ENCODE measurements at places on chromosomes 6 and 20.

GRCh38 chr6:110090876-110091275, 88.6 kb downstream of the WASF1 start:
- no peak for DNase-seq

DNA sequence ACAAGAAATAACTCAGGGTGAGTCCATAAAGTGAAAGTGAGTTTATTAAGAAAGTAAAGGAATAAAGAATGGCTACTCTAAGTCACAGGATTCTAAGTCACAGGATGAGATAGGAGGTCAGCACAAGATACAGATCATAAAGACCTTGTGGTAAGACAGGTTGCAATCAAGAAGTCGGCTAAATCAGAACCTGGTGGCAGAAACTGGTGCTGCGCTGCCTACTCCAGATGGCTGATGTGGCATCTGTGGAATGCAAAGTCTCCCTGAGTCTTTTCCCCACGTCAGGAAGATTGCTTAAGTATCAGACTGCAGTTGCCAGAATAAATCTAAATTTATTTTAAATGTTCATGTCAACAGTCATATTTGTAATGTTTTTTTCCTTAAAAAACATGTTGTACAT, 10.7 kb upstream of the KCNK15 start:
- no peak for DNase-seq

- peak; percentile 86 for DNase-seq
Observed at GRCh38 chr20:43840382-43841070, 74.1 kb upstream of the TOX2 start.

- no peak for DNase-seq
Observed at GRCh38 chr20:34988191-34988540, 32.5 kb downstream of the MYH7B start.

GRCh38 chr20:38092915-38093314, 59.4 kb downstream of the RPRD1B start:
- no peak for DNase-seq

DNA sequence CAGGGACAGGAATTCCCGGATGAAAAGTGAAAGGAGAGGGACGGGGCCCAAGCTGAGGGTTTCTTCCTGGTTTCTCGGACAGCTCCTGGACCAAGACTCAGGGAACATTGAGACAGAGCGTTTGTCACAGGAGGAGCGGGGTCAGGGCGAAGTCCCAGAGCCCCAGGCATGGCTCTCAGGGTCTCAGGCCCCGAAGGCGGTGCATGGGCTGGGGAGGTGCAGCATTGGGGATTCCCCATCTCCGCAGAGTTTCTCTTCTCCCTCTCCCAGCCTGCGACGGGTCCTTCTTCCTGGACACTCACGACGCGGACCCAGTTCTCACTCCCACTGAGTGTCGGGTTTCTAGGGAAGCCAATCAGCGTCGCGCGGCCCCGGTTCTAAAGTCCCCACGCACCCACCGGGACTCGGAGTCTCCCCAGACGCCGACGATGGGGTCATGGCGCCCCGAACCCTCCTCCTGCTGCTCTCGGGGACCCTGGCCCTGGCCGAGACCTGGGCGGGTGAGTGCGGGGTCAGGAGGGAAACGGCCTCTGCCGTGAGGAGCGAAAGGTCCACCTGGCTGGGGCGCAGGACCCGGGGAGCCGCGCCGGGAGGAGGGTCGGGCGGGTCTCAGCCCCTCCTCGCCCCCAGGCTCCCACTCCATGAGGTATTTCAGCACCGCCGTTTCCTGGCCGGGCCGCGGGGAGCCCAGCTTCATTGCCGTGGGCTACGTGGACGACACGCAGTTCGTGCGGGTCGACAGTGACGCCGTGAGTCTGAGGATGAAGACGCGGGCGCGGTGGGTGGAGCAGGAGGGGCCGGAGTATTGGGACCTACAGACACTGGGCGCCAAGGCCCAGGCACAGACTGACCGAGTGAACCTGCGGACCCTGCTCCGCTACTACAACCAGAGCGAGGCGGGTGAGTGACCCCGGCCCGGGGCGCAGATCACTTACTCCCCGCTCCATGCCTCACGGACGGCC, 54.6 kb upstream of the POLR1H start:
- no peak for DNase-seq

DNA sequence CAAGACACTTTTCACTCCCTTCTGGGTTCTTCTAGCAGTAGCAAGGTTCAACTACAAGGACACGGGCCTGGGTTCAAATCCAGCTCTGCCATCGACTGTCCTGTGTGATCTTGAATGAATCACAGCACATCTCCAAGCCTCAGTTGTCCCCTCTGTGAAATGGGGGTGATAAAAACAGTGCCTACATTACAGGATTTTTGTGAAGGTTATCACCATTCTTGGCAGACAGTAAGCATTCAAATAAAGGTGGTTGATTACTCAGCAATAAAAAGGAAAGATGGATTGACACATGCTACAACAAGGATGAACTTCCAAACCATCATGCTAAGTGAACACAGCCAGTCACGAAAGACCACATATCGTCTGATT, 6.6 kb upstream of the TGM2 start:
- DNase-seq: no peak

DNA sequence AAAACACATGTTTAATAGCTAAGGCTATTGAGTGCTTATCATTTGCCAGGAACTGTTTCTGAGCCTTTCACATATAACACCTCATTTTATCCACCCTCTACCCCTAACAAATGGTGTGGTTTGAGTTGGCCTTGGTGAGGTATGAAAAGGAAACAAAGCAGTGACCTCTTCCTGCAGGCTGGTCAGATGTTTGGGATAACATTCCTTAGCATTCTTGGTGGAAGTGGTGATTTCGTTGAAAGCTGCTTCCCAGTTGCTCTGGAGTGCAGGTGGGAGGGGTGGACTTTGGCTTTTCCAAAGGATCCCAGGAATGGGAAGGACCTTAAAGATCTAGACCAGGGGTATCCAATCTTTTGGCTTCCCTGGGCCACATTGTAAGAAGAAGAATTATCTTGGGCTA, 41.3 kb downstream of the CARMIL1 start:
- no peak for DNase-seq

DNA sequence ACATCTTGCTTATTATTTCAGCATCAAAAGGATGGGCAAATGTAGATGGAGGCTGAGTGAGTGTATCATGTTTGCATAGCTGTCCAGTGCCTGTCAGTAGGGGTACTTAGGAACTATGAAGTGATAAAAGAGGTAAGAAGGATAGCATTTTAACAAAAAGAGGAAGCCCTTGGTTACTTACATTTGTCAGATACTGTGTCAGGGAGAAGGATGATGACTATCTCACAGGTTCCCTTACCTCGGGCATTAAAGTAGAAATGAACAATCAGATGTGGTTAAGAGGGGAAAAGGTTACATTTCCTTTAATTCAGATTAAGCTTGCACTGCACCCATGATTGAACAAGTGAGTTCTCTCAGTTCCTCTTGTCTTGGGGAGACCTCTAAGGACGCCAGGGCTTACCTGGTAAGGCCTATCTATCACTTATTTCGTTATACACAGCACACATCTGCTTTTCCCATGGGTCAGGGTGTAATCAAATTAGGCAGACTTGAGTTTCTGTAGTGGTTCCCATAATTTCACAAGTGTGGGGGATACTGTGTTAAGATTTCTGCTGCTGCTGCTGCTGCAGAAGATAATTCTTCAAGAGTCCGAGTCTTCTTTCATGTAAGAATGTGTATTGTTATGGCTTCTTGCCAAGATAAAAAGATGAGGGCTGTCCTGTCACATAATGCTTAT, 4.5 kb downstream of the FOXO3 start:
- peak; percentile 97 for DNase-seq
